ENCODE measurements at places on chromosomes 3 and 15.

DNA sequence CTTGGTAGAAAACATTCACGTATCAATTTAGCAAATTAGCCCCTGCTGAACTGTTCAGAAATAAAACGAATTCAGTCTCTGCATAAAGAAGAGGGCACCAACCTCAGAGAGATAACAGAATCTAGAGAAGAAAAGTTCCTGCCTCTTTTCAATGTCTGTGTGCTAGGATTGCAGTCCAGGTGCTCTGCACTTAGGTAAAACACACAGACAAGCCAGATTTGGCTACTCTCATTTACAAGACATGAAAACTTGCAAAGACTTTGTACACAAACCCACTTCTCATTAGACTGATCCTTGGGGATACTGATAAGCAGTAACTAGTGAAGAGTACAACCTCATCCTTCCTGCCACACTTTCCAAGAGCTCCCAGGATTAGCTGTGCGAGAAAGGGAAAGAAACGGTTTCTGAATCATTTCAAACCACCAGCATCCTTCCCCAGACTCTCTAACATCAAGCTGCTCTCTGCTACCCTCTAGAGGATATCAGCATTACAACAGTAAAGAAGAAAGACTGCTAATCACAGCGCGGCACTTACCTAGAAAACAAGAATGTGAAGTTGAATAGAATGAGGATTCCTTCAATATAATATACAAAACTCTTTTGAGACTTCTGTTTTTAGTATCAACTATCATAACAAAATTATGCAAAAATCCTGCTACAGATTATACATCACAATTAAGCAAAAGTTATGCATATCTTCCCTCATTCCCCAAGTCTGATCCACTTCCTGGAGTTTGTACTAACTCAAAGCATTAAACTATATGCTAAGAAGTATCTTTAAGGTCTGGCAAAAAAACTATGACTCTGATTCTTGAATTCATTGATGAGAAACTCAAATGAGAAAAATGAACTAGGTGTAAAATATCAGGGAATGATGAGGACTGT is 306.4 kb downstream of the MAGI1 start:
- no peak for DNase-seq

- peak; percentile 58 for DNase-seq
These were observed 527 bp downstream of the B2M start for GRCh38 chr15:44711743-44712345.

- DNase-seq, result no peak
These were observed 84.9 kb downstream of the B3GALNT1 start for GRCh38 chr3:161020256-161020655.

GRCh38 chr3:31621314-31621713 is 88.6 kb downstream of the STT3B start:
- DNase-seq, result no peak

- DNase-seq, result no peak
These were observed 175.6 kb upstream of the BCL6 start for GRCh38 chr3:187920913-187921312.

- DNase-seq, result no peak
These were observed 102.0 kb downstream of the STAC start for GRCh38 chr3:36482256-36482655.

GRCh38 chr15:55402707-55403106 is 5.5 kb downstream of the CCPG1 start:
- DNase-seq, result no peak

DNA sequence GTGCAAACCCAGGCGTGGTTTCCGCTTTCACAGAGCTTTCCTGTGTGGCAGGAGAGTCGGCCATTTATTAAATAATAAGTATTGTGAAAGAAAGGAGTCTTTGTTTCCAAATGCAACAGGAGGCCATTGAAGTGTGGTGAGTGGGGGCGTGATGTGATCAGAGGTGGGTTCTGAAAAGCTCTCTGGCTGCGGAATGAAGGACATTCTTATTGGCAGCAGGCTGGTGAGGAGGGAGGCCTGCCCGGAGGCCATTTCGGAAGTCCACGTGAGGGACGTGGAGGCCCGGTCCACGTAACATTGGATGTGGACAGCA is 11.1 kb downstream of the ARNT2 start:
- DNase-seq, result no peak

DNA sequence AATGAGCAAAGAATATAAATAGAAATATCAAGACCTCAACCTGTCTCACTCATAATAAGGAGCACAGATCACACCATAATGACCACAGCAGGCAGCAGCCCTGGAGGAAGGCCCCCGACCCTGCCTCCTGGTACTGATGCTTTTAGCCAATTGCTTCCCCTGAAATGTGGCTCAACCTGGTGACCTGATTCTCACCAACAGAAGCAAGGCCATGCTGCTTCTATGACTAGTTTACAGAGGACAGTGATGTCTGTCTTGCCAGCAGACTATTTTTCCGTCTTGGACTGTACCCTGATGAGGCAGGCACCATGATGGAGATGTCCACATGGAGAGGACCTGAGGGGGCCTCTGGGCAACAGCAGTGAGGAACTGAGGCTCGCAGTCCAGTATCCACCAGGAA is 18.0 kb downstream of the SLC41A3 start:
- no peak for DNase-seq

All from effector memory CD8-positive, alpha-beta T cell (primary cell).